ENCODE measurements at places on chromosomes 6 and 20.

DNA sequence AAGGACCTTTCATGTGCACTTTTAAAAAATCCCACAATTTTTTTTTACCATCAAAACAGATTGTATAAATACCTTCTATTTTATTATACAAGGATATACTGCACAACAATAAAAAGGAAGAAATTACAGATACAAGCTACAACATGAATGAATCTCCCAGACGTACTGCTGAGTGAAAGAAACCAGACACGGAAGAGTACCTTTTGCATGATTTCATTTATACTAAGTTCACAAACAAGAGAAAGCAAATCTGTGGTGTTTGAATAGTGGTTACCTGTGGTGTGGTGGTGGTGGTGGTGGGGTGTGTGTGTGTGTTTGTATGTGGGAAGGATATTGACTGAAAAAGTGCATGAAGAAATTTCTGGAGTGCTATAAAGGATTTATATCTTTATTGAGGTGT lies 6.8 kb upstream of the PLCB4 start:
- DNase-seq, result no peak

GRCh38 chr6:67030861-67031260 lies 1323.8 kb upstream of the EYS start:
- DNase-seq, result no peak

- no peak for DNase-seq
Observed at GRCh38 chr6:30149234-30149633, 11.8 kb downstream of the TRIM10 start.

- DNase-seq, result no peak
Observed at GRCh38 chr6:124780623-124781022, 181.6 kb upstream of the RNF217 start.

DNA sequence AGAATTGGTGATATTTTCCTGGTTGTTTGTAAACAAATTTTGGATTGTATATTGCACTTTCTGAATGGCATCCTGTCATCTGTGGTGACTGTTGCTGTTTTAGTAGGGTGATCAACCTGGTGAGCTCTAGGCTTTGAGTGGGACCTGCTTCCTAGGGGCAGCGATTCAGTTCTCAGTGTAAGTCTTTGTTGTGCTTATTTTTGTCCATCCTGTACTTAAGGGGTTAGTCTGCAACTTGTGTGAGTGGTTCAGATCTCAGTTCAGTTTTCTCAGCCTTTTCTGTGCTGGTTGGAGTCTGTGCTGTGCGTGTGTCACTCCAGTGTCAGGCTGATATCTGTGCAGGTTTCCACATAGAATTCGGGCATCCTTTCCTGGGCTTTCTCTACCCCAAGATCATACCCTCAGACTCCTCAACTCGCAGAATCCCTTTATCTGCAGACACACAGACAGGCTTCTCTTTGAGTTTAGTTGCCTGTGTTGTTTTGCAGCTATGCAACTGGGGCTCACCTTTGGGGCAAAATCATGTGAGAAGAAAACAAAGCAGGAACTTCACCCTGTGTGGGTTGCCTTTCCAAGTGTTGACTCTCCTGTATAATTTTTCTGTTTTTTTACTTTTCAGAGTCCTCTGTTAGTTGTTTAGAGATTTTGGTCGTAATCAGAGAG lies 177.7 kb downstream of the FARS2 start:
- no peak for DNase-seq

DNA sequence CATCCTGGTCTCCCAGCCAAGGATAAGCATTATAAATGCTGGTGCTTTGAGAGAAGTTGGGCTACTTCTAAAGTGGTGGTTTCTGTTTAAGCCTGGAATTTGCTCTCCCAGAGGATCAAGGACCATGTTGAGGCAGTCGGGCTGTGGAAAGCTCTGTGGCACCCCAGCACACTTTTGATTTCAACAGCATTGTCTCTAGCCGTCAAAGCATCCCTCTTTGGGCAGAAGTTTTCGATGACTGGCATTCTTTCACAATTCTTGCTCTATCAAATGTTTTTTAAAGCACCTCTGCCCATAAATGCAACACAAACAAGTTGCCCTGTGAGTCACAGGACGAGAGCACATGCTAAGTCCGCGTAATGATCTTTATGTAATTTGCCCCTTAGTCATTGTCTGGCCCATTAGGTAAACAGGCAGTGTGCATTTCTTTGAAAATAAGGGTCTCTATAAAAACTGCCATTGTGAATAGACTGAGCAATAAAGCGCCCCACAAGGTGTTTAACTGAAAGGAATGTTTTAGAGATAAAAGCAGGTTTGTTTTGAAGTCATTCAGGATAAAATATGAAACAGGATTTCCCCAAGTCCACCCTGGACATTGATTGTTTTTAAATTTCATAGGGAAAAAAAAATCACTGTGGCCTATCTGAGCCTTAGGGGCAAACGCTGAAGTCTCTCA lies 44.7 kb upstream of the FOXQ1 start:
- DNase-seq, result no peak

- DNase-seq, result peak; percentile 70
Observed at GRCh38 chr6:40308533-40309306, 278.4 kb downstream of the LRFN2 start.

GRCh38 chr6:37861452-37861851 lies 41.9 kb downstream of the ZFAND3 start:
- DNase-seq, result no peak

DNA sequence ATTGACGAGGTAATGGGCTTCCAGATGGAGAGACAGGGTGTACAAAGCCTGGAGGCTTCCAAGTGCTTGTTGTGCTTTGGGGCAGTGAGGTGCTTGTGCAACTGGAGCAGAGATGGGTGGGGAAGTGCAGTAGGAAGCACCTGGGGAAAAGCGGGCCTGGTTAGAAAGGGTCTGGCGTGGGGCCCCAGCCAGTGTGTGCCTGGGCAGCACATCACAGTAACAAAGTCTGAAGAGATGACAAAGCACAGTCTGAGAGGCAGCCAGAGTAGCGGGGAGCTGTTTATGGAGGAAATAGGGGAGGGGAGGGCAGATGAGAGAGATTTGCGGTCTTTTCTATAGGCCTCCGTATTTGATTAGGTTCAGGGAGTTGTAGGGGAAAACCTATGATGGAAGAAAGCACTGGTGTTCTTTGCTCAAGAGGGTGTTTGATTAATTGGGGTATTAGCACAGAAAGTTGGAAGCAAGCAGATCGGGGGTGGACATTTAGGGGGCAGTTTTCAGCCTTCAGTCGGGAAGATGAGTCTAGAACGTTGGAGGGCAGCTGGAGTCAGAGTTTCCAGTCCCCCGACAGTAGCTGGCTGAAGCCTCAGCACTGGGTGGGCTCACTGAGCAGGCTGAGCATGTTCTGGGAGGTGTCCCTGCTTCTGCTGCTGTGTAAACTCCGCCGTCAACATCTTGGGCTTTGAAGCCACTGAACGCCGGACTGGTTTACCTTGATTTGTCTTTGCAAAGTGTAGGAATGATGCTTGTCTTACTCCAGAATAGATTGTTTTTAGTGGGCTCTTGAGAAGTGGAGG lies 15.5 kb upstream of the MROH8 start:
- DNase-seq, result no peak

DNA sequence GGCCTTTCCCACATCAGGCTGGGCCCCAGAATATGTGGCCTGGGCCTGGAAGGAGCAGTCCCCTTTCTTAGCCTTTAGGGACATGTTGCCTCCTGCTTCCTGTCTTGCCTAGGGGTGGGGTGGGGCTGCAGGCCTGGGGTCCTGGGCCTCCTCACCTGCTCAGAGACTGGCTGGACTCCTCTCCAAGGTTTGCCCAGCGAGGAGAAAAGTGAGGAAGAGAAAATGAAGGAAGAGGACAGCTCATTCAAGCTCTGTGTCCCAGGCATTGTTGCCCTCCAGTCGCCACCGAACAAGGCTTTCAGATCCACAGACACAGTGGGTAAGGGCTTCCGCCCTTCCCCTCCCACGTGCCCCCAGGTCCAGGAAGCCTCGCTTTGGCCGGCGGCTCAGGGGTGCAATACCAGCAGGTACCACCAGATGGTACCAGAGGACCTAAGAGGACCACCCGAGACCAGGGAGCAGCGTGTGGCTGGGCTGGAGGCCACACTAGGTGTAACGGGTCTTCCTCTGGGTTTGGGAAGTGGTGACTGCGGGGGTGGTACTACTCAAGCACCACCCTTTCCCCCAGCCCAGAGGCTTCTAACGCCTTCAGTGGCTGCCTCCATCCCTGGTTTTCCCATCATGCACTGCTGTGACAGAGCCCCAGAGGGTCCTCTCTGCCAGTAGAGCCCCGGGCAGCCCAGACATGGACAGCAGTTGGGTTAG lies 5.5 kb upstream of the BAK1 start:
- peak; percentile 68 for DNase-seq

GRCh38 chr6:64383277-64383676 lies 747.7 kb downstream of the PHF3 start:
- DNase-seq, result no peak

DNA sequence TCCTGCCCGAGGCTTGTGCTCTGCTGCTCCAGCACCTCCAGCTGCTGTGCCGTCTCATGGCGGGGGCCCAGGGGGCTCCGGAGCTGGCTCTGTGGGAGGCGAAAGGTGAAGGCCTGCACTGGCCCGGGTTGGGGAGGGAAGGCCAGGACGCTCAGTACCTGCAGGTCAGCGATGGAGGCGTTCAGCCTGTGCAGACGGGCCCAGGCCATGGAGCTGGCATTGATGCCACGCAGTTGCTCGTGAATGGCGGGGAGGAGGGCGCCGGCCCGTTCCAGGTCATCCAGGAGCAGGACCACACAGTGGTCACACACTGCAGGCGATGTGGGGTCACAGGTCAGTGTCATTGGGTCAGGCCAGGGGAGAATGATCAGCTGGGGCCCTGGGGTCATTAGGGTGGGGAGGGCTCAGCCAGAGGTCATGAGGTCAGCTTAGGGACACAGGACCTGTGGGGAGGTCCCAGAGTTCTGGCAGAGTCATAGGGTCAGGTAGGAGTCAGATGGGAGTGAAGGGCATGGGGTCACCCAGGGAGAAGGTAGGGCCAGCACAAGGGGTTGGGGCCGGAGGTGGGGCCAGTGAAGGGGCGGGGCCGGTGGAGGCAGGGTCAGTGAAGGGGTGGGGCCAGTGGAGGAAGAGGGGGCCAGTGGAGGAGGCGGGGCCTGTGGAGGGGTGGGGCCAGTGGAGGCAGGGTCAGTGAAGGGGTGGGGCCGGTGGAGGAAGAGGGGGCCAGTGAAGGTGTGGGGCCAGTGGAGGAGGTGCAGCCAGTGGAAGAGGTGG lies 18.0 kb downstream of the ADRM1 start:
- peak; percentile 24 for DNase-seq

GRCh38 chr20:36957875-36958667 lies 6.6 kb upstream of the SAMHD1 start:
- no peak for DNase-seq

DNA sequence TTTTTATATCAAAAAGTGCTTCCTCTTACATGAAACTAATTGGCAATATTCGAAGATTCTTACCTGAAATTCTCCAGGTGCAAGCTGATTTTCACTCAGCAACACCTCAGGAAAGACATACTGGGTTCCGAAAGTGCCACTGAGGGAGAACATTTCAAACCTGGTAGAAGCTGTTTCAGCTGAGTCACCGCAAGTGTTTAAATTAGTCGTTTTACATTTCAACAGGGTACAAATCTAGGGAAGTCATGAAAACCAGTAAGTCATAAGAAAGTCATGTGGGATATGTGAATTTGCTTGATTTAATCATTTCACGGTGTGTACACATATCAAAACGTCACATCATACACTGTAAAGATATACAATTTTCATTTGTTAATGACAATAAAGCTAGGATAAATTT lies 25.3 kb upstream of the TAAR1 start:
- no peak for DNase-seq

DNA sequence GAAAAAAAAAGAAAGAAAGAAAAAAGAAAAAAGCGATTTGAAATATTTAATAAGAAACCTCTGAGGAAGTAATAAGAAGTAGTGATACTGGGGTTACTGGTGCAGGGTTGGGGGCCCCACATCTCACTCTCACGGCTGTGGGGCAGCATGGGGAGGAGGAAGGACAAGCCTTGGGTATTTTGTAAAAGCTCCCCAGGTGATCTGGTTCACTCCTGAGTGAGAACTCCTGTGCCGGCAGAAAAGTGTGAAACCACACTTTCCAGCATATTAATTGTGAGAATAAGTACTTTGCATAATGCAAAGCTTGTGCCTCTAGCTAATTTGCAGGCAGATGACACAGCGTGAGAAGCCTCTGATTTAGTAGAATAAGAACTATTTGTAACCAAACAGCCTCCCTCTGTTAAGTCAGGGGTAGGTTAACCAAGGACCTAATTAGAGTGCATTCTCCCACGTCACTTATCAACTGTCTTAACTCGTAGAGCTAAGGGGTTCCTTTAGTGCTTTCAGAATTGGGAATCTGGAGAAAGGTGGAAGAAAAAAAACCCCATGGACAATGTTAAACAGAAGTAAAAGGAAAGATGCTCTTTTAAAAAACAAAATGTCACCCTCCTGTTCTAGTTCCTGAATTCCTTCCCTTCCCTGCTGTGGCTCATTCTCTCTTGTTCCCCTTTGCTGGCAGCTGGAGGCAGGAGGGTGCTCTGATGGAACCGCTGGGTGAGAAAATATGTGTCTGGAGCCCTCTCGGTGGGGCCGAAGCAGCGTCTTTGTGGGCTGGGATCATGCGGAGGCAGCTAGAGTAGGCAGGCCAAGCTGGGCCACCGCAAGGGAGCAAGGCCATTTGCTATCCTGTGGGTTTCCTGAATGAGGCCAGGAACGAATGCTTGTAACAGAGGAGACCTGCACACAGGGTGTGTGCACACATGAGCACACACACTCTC lies 108.7 kb downstream of the FYN start:
- no peak for DNase-seq

- no peak for DNase-seq
Observed at GRCh38 chr6:11683871-11684270, 94.7 kb downstream of the ADTRP start.
